HT-29 (cell line): ENCODE measurements at places on chromosomes 5 and 9.

- no peak for DNase-seq
Measured at GRCh38 chr5:147061431-147061830, 173.4 kb upstream of the STK32A start.

DNA sequence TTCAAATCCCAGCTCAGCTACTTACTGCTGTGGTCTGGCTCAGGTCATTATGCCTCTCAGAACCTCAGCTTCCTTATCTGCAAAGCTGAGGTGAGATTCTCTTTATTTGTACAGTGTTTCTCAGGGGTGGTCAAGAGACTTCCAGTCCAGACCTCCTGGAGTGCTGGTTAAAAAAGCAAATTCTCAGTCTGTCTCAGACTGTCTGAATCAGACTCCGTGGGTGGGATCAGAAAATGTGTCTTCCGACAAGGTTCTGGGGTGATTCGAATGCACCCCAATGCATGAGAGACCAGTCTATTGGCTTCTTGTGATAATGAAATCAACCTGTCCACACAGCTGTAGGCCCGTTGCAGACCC is 137.7 kb upstream of the SMIM23 start:
- DNase-seq = no peak

GRCh38 chr5:77696120-77696519 is 57.6 kb upstream of the OTP start:
- DNase-seq = no peak

DNA sequence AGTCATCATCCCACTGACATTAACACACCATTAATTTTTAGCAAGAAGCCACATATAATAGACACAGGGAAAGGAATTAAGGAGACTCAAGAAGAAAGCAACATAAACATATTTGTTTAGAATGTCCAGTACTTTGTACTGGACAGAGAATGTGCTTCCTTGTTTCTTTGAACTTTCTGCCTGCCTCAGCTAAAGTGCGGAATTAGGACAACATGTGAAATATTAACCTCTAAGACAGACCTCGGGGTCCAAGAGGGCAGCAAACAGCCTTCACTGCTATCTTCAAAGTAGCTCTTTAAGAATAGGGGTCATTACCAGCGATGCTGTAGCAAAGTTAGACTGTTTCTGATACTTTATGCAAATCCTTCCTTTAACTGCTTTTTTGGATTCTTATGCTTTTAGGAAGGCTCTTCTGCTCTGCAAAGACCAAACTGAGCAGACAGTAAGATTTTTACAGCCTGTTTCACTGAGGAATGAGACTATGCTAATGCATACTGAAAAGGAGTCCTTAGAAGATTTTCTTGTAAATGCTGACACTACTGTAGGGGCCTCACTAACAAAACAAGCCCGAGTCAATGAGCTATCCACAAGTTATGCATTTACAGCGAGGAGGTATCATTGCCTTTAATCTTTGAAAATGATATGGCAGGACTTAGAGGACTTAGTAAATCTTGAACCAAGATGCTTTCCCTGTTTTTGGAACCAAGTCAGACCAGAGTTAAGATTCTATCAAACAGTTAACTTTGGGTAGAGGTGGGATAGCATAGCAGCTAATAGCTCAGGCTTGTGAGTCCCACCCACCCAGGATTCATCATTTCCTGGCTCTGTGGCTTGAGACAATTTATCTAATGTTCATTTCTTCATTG is 23.8 kb downstream of the DAB2 start:
- DNase-seq = no peak

- no peak for DNase-seq
Measured at GRCh38 chr9:89845321-89845720, 240.5 kb downstream of the GADD45G start.

- no peak for DNase-seq
Measured at GRCh38 chr5:160166069-160166972, 47.1 kb upstream of the PWWP2A start.

GRCh38 chr5:78574131-78574673 is 74.4 kb downstream of the LHFPL2 start:
- DNase-seq = no peak

DNA sequence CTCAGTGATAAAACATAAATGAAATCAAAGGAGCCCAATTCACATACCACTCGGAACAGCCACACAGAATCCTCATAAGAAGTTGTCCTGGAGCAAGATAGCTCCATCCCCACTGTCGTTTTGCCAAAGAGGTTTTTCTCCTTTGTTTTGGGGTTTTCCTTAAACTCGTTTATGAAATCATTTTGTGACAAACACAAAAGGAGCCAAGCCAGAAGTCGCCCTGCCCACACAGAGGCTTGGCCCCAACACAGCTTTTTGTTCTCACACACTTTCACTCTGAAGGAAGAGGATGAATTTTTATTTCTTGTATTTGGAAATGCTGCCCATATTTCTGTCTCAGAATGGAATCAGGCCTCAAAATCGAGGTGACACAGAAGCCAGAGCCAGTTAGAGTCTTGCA is 113.4 kb downstream of the HSD17B3 start:
- no peak for DNase-seq

- DNase-seq = peak; percentile 31
Measured at GRCh38 chr9:129803676-129804060, 684 bp downstream of the TOR1B start.

- DNase-seq = no peak
Measured at GRCh38 chr9:123373946-123374345, 17.9 kb downstream of the CRB2 start.

GRCh38 chr9:34592895-34593601 is 3.5 kb upstream of the CNTFR start:
- DNase-seq = no peak

DNA sequence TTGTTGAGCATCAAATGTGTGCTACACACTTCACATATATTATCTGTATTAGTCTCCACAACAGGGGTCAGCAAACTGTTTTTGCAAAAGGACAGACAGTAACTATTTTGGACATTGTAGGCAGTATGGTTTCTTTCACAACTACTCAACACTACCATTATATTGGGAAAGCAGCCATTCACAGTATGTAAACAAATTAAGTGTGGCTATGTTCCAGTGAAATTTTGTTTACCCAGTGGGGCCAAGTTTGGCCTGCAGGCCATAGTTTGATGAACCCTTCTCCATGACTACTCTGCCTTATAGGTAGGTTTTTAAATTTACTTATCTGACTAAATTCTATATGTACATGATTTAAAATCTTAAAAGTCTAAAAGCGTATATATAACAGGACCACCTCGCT is 13.0 kb upstream of the FAM151B start:
- DNase-seq = no peak

- DNase-seq = no peak
Measured at GRCh38 chr9:137355761-137356365, 53.8 kb upstream of the NRARP start.

GRCh38 chr5:175697846-175698245 is 40.0 kb downstream of the HRH2 start:
- no peak for DNase-seq

DNA sequence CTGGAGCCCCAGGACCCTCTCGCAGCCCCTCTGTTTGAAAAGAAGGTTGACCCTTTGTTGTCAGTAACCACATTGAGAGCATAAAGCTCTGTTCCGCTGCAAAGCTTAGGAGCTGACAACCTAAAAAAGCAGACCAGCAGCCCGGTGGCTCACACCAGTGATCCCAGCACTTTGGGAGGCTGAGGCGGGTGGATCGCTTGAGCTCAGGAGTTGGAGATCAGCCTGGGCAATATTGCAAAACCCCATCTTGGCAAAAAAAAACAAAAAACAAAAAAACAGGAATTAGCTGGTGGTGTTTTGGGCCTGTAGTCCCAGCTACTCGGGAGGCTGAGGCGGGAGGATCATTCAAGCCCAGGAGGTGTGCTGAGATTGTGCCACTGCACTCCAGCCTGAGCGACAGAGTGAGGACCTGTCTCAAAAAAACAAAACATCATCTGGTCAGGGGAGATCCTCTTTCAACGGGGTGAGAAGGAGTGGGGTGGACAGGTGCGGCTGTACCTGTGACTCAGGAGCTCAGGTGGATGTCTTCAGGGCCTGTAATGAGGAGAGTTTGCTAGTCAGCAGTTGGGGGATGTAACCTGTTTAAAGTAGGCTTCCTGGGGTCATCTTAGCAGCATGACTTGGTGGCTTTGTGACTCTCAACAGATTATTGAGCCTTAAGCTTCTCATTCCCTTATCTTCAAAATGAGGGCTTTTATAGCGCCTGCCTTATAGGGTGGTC is 694 bp upstream of the REEP2 start:
- no peak for DNase-seq

GRCh38 chr9:130849356-130849755 is 14.3 kb downstream of the ABL1 start:
- DNase-seq = no peak

- DNase-seq = peak; percentile 54
Measured at GRCh38 chr5:56307714-56308333, 74.7 kb upstream of the ANKRD55 start.

- DNase-seq = no peak
Measured at GRCh38 chr5:173888473-173889131, 453 bp downstream of the CPEB4 start.

- no peak for DNase-seq
Measured at GRCh38 chr5:20113031-20113715, 125.2 kb upstream of the CDH18 start.

DNA sequence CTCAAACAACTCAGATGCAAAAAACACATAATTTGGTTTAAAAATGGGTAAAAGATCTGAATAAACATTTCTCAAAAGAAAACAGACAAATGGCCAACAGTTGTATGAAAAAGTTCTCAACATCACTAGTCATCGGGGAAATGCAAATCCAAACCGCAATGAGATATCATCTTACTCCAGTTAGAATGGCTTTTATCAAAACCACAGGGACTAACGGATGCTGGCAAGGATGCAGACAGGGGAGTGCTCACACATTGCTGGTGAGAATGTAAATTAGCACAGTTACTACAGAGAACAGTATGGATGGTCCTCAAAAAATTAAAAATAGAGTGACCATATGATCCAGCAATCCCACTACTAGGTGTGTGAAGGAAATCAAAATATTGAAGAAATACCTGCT is 589.1 kb upstream of the ADAMTS16 start:
- no peak for DNase-seq

GRCh38 chr5:62299101-62299500 is 6.9 kb upstream of the KIF2A start:
- no peak for DNase-seq

DNA sequence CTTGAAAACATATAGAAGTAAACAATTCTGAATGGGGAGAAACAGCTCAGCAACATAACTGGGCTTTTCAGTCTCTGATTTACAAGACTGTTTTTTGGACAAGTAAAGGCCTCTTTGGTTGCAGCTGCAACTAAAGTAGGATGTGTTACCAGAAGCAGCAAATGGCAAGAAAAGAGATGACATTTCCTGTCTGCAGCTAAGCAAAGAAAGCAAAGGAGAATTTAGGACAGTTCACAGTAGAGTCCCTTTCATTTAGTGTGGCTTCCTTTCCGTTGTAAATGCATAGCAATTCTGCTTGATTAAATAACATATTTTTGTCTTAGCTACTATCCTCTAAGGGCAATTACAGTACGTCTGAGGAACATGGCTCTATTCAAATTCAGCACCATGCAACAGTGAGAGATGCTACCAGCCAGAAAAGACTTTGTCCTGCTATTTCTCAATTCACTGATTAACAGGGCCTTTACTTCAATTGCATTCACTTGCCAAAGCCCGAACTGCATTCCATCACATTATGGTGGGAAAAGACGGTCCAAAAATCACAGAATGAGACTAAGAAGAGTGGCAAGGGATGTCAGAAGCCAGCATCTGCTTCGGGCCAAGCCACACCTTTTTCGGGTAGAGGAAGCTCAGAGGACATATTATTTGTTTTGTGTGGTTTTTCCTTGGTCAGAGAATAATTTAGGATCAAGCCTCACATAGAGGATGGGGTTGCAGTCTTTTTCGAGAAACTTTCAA is 107.7 kb downstream of the SEMA6A start:
- no peak for DNase-seq

DNA sequence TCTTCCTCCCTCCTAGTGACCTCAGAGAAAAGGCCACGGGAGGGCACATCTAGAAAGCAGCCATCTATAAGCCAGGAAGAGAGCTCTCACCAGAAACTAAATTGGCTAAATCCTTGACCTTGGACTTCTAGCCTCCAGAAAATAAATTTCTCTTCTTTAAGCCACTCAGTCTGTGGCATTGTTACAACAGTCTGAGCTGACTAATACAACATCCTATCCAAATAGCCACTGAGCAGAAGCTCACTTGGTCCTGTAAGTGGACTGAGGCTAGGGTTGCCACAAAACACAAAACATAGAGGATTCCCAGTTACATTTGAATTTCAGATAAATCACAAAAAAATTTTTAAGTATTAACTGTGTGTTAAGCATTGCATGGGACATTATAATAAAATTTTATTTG is 383.4 kb downstream of the MLLT3 start:
- no peak for DNase-seq

- no peak for DNase-seq
Measured at GRCh38 chr9:123355761-123356431, at the start of gene CRB2. CRB2 (plus strand) TSS chr9:123356197; CDS start chr9:123356261, 64 bp downstream.

DNA sequence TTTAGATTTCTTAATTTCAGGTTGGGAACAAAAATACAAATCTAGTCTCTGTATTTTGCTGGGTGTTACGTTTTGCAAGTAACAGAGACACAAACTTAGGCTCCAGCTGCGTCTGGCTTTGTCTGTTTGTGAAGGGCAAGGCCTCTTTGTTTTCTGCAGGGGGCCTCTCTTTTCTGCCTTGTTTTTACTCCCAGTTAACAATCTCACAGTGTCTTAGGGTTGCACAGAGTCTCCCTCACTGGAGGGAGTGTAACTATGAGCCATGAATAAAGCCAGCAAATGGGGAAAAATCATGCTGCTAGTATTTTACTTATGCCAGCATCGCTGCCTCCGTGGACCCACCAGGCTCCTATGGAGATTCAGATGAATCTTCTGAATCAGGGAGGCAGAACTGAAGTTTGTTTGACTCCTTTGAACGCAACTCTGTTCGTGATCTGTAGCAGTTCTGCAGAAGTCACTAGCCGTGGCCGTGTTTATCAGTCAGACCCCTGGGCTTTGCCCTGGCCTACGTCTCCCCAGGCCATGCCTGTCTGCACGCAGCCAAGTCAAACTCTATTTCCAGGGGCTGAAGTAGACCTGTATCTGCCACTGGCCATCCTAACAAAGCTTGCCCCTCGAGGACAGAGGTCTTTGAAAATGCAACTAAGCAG is 77.2 kb downstream of the ATP10B start:
- no peak for DNase-seq

DNA sequence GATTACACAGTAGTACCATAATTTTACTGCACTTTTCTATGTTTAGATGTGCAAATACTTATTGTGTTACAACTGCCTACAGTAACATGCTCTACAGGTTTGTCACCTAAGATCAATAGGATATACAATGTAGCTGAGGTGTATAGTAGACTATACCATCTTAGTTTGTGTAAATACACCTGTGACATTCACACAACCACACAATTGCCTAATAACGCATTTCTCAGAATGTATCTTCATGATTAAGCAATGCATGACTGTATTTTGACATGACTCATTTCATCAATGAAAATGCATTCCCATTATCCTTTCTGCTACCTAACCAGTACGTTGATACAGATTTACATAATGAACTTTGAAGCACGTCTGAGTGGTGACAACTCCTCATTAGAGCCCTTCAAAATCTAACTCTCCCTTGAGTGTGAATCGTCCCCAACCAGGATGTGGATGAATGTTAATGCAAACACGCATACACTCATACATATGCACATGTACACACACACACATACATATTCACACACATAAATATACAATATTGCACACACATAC is 28.4 kb downstream of the GZMK start:
- DNase-seq = no peak
